ENCODE measurements at places on chromosomes 7 and 10.

DNA sequence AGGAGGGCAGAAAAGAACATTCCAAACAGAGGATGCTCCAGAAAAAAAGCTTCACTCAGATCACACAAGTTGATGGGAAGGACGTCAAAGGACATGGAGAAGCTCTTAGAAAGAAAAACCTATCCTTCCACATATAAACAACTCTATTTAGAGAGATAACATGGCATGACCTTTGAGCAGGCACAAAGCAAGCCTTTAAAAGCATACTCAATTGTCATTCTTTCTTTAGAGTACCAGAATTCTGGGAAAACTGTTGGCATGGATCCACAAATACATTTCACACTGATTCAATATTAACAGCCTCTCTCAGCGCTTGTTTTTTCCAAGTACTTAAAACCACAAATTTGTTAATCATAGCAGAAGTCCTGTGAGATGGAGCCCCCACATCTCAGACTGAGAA, 7.3 kb upstream of the ABLIM1 start:
- H3K4me1 ChIP-seq, result peaks cover 17% of the 10 kb centered on the region
- H3K36me3 ChIP-seq, result no peaks in the 10 kb centered on the region
- H3K4me3 ChIP-seq, result no peak overlapping the region
- H3K27ac ChIP-seq, result no peak overlapping the region

DNA sequence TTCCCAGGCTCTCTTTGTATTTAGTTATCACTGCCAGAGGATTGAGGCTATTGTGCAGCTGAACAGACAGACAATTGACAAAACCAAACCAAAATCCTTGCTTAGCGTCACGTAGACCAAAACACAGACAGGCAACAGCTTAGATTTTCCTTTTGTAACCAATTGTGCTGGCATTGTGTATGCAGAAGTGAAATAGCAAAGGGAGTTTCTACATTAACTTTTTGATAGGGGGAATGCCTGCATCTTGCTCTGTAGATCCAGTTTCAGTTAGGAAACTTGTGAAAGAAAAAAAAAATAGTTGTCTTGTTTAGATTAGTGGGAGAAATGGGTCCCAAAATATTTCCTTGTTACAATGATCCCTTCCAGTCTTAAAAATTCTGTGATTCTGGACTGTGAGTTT, 333.8 kb downstream of the BBS9 start:
- no peak overlapping the region for H3K4me3 ChIP-seq
- H3K36me3 ChIP-seq, result no peaks in the 10 kb centered on the region
- DNase-seq, result no peak
- H3K27ac ChIP-seq, result no peak overlapping the region
- H3K27me3 ChIP-seq, result no peaks in the 10 kb centered on the region
- no peaks in the 10 kb centered on the region for H3K4me1 ChIP-seq

DNA sequence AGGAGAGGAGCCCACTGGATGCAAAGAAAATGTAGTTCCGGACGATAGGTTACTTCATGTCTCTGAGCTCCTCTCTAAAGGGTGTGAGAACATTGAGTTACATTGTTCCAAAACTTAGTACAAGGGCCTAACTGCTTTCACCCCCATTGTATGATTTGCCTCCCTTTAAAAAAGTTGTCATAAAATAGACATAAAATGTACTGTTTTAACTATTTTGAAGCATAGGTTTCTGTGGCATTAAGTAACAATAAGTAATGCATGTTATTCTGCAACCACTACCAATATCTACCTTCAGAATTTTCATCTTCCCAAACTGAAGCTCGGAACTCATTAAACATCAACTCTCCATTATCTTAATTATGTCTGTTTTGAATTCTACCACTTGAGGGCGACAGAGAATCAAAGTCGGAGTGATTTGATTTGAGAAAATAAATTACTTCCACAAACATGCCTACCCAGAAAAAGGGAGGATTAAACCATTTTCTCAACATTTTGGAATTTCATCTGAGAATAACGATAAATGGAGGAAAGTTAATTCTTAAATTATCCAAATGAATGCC, 2.7 kb downstream of the IGFBP1 start:
- H3K27me3 ChIP-seq, result peaks cover 18% of the 10 kb centered on the region
- no peaks in the 10 kb centered on the region for H3K36me3 ChIP-seq
- H3K4me3 ChIP-seq, result no peak overlapping the region
- peaks cover 13% of the 10 kb centered on the region for H3K4me1 ChIP-seq
- peak; percentile 43 for DNase-seq

- H3K27me3 ChIP-seq, result no peaks in the 10 kb centered on the region
- no peaks in the 10 kb centered on the region for H3K4me1 ChIP-seq
- no peaks in the 10 kb centered on the region for H3K36me3 ChIP-seq
- H3K27ac ChIP-seq, result no peak overlapping the region
These were observed 146.4 kb upstream of the ZNF32 start for GRCh38 chr10:43795093-43795492.

DNA sequence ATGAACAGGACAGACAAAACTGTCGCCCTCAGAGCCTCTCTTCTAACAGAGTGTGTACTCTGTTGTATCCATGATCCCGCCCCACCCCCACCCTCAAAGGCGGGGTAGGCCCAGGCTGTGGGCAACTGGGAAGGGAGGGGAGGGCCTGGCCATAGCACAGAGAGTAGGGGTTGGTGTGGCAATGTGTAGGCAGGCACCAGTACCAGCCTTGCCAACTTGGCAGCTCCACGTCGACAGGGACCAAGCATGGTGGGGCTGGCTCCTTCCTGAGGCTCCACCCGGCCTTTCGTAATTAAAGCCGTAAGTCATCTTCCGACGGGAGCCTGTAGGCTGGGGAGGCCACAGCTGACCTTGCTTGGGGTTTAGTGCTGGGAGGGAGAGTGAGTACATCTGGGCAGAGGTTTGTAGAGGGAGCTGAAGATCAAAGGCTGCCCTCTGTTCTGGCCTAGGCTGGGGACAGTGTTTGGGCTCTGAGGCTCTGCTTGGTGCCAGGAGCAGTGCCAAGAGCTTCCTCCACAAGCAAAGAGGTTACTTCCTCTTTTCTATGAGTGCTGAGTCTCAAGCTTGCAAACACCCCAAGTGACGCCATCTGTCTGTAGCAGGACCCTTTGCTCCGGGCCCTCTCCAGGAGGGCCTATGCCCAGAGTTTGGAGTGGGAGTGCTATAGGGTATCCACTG, 121.6 kb downstream of the C10orf105 start:
- peak overlapping the region; percentile 67 for H3K27ac ChIP-seq
- no peaks in the 10 kb centered on the region for H3K36me3 ChIP-seq
- no peaks in the 10 kb centered on the region for H3K27me3 ChIP-seq
- peaks cover 24% of the 10 kb centered on the region for H3K4me1 ChIP-seq
